SIG-M5 (cell line): ENCODE measurements at places on chromosomes 6 and 20.

DNA sequence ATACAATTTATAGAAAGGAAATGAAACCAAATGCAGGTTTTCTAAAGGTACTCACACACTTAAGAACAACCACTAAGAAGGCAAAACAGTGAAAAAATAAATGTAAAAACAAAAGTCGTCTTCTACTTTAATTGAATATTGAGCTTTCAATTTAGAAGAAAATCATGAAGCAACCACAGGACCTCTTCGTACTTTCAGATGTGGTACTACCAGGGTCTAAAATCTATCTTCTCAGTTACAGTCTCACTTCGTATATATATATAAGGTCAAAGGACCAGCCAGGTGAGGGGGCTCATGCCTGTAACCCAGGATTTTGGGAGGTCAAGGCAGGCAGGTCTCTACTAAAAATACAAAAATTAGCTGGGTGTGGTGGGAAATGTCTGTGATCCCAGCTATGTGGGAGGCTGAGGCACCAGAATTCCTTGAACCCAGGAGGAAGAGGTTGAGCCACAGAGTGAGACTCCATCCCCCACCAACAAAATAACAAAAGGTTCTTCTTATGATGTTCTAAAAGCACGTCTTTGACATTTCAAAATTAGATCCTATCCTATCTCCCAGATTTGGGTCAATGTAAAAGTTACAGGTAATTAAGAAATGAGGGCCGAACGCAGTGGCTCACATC is 12.5 kb downstream of the ROMO1 start:
- no peak for DNase-seq

- DNase-seq: no peak
These were observed 46.2 kb downstream of the LRRN4 start for GRCh38 chr20:6007529-6008103.

DNA sequence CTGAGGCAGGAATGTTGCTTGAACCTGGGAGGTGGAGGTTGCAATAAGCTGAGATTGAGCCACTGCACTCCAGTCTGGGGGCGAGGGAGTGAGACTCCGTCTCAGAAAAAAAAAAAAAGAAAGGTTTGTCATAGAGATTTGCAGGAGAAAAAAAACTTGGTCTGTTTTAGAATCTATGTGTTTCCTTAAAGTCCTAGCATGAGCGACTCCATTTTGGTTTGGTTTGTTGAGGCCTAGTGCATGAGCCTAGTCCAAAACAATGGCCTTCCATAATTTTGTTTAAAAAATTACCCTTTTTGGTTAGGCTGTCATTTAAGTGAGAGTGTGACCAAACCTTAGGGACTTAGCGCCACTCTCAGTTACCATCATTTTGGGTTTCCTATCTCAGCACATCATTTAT is 8.2 kb upstream of the GNMT start:
- no peak for DNase-seq

- no peak for DNase-seq
These were observed 236.6 kb downstream of the ARID1B start for GRCh38 chr6:157013649-157014304.

GRCh38 chr20:48965189-48965910 is 43.8 kb downstream of the ARFGEF2 start:
- DNase-seq: no peak

DNA sequence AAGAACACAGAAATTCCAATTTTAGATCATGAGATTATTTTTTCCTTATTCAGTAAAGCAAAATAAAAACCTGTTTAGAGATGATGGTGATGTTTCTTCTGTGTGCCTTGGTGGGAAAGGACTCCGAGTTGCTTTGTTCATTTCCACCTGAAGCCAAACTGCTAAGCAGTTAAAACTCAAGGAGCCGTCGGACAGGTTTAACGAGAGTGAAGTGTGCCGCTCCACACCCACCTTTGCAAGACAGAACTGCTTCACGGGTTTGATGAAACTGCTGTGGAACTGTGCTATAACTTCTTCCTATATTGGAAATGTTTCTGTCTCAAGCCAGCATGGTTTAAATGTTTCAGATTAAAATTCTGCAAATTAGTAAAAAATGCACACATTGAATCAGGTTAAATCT is 9.2 kb upstream of the DSP start:
- DNase-seq: no peak
